Prostate gland (tissue), 2 donors: ENCODE measurements at places on chromosomes 11 and 22. TPM values are rescaled to one million over a fixed set of nuclear protein-coding genes. Genes with fewer than 3 reads are reported as not detected.

- no peaks in the 10 kb centered on the region for H3K27me3 ChIP-seq
- H3K4me1 ChIP-seq = no peaks in the 10 kb centered on the region
- no peaks in the 10 kb centered on the region for H3K36me3 ChIP-seq
These were observed 518 bp downstream of the CCDC179 start for GRCh38 chr11:22859756-22860155.

DNA sequence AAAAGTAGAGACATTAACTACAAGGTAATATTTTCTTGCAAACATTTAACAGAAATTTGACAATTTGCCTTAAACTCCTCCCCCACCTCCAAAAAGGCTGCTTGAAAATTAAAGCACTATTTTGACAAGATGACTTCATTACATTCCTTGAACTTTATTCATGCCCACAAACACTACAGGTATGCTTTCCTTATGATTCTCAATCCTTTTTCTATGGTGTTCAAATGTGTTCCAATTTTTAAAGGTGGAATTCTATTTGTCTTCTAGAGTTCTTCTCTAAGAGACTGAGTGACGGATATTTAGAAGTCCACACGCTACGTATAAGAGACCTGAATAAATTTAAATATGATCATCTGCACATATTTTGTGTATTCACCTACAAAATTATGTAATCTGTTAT lies 69.4 kb downstream of the MRTFA start:
- no peaks in the 10 kb centered on the region for H3K36me3 ChIP-seq
- no peak overlapping the region for H3K27ac ChIP-seq
- no peak overlapping the region for H3K4me3 ChIP-seq
- H3K4me1 ChIP-seq = no peaks in the 10 kb centered on the region
- H3K27me3 ChIP-seq = no peaks in the 10 kb centered on the region
- DNase-seq = no peak

GRCh38 chr22:48185071-48186055 lies 1422.9 kb downstream of the TBC1D22A start:
- peaks cover 2% of the 10 kb centered on the region for H3K27me3 ChIP-seq
- no peak overlapping the region for H3K27ac ChIP-seq
- DNase-seq = no peak
- H3K36me3 ChIP-seq = no peaks in the 10 kb centered on the region

- no peak overlapping the region for H3K27ac ChIP-seq
- DNase-seq = no peak
- no peaks in the 10 kb centered on the region for H3K27me3 ChIP-seq
- H3K36me3 ChIP-seq = no peaks in the 10 kb centered on the region
- H3K4me1 ChIP-seq = no peaks in the 10 kb centered on the region
These were observed 168.1 kb downstream of the NXPE2 start for GRCh38 chr11:114846416-114846791.

DNA sequence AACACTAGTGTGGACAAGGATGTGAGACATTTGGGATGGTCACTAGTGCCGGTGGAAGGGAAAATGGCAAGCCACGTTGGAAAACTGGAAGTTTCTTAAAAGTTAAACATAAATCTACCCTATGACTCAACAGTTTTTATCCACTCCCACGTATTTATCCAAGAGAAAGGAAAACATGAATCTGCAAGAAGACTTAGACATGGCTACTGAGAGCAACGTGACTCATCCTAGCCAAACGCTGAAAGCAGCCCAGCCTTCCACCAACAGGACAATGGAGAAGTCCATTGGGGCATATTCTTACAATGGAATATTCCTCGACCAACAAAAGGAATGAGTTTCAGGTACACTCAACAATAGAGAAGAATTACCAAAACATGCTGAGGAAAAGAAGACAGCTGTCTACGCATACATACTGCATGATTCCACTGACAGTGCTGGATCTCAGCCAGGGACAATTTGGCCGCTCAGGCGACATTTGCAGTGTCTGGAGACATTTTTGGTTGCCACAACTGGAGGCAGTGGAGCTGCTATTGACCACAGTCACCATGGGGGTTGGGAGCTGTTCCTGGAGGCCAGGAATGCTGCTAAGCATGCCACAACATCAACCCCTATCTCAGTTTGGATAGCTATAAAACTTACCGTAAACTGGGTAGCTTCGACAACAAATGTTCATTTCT lies 21.2 kb downstream of the SYT13 start:
- no peaks in the 10 kb centered on the region for H3K27me3 ChIP-seq
- H3K4me1 ChIP-seq = no peaks in the 10 kb centered on the region
- H3K4me3 ChIP-seq = no peak overlapping the region
- no peaks in the 10 kb centered on the region for H3K36me3 ChIP-seq
- H3K27ac ChIP-seq = no peak overlapping the region
- no peak for DNase-seq

DNA sequence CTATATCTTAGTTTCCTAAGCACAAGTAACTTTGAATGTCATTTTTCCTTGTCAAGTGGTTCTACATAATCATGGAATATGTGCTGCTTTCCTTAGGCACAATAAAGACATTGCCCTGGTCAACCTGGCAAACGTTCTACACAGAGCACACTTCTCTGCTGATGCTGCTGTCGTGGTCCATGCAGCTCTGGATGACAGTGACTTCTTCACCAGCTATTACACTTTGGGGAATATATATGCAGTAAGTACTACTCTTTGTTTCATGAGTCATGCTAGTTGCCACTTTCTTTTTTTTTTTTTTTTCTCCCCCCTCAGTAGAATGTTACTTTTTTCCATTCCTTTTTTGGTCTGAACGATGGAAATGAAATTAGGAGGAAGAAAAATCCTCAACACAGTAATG lies 38.5 kb downstream of the TTC17 start:
- H3K27ac ChIP-seq = no peak overlapping the region
- H3K27me3 ChIP-seq = no peaks in the 10 kb centered on the region

DNA sequence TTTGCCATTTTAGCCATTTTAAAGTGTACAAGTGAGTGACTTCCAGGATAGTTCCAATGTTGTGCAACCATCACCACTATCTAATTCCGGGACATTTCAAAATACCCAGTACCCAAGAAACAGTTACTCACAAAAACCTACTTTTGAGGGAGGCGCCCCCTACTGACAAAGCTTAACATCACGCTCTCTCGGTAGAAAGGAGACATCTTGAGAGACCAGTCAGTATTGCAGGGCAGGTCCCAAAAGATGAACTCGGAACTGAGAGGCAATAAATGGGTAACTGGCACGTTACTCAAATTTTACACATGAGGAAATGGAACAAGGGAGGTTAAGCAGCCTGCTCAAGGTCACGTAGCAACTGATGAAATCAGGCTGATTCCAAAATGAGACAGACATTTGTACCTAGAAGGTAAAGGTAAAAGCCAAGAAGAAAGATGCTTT lies 50.0 kb upstream of the POU2AF1 start:
- no peaks in the 10 kb centered on the region for H3K27me3 ChIP-seq
- no peak overlapping the region for H3K4me3 ChIP-seq
- no peak overlapping the region for H3K27ac ChIP-seq
- peaks cover 6% of the 10 kb centered on the region for H3K4me1 ChIP-seq
- DNase-seq = no peak

DNA sequence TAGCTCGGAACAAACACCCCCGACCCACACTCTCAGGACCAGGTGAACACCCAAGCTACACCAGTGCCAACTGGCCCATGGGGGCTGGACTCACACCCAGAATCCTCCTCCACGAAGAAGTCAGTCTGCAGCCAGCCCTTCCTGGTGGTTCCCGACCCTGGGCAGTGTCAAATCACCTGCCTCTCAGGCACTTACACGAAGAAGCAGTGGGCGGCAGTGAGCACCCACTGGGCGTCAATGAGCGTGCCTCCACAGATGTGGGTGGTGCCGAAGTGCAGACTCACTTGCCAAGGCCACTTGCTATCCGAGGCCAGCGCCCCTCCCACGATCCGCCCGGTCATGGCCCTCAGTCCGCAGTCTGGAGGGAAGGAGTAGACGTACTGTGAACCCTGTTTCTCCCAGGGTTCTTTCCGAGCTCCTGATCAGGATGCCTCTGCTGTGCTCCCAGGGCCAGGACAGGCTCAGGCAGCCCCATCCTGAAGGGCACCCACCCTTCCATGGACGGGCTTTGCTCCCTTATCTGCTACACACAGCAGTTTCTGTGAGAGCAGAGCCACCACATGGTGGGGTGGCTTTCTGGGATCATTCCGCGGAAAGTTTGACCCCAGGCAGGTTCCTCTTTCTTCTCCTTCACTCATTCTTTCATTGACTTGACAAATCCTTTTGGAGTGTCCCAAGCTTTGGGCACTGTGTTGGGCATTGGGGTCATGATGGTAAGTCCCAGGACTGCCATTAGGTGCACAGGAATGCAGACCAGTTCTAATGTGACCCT lies 19.4 kb downstream of the TMPRSS13 start:
- H3K36me3 ChIP-seq = no peaks in the 10 kb centered on the region
- H3K27ac ChIP-seq = no peak overlapping the region
- H3K27me3 ChIP-seq = no peaks in the 10 kb centered on the region
- DNase-seq = no peak
- no peak overlapping the region for H3K4me3 ChIP-seq

- H3K4me3 ChIP-seq = no peak overlapping the region
- no peaks in the 10 kb centered on the region for H3K27me3 ChIP-seq
- peak; percentile 70 for DNase-seq
- peaks cover 5% of the 10 kb centered on the region for H3K4me1 ChIP-seq
These were observed 42.1 kb upstream of the ISX start for GRCh38 chr22:35023692-35024363.

- H3K36me3 ChIP-seq = no peaks in the 10 kb centered on the region
- H3K27me3 ChIP-seq = peaks cover 1% of the 10 kb centered on the region
- no peak for DNase-seq
- H3K4me3 ChIP-seq = no peak overlapping the region
- H3K4me1 ChIP-seq = no peaks in the 10 kb centered on the region
These were observed 378.7 kb upstream of the ANO5 start for GRCh38 chr11:21814169-21814568.

GRCh38 chr22:28220626-28221363 lies 301.7 kb upstream of the PITPNB start:
- no peak overlapping the region for H3K4me3 ChIP-seq
- H3K4me1 ChIP-seq = no peaks in the 10 kb centered on the region
- no peak overlapping the region for H3K27ac ChIP-seq
- H3K36me3 ChIP-seq = no peaks in the 10 kb centered on the region
- H3K27me3 ChIP-seq = no peaks in the 10 kb centered on the region

DNA sequence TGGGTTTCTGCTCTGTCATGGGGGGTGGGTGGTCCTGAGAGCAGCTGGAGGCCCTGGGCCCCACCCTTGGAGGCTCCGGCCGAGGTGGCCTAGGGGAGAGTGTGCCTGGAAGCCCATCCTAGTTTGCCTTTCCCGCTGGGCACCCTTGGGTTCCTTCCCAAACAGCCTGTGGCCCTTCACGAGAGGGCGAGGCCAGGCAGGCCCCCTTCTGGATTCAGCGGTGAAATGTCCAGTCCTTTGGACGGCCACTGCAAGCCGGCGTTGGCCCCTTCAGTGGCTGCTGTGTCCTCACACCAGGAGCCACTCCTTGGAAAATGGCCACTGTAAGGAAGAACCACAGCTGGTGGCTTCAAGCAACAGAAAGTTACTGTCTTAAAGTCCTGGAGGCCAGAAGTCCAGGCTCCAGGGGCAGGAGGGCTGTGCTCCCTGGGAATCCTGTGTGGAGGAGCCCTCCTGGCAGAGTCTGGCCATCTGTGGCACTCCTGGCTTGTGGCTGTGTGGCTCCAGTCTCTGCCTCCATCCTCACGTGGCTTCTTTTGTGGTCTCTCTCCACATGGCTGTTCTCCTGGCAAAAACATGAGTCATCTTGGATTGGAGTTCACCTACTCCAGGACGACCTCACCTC lies 854.1 kb downstream of the TBC1D22A start:
- H3K27me3 ChIP-seq = peaks cover 4% of the 10 kb centered on the region
- H3K27ac ChIP-seq = no peak overlapping the region
- H3K36me3 ChIP-seq = no peaks in the 10 kb centered on the region

- no peak for DNase-seq
- H3K4me1 ChIP-seq = no peaks in the 10 kb centered on the region
- H3K27me3 ChIP-seq = no peaks in the 10 kb centered on the region
- no peak overlapping the region for H3K27ac ChIP-seq
- no peak overlapping the region for H3K4me3 ChIP-seq
- no peaks in the 10 kb centered on the region for H3K36me3 ChIP-seq
These were observed 65.3 kb downstream of the ABTB2 start for GRCh38 chr11:34292546-34292945.

DNA sequence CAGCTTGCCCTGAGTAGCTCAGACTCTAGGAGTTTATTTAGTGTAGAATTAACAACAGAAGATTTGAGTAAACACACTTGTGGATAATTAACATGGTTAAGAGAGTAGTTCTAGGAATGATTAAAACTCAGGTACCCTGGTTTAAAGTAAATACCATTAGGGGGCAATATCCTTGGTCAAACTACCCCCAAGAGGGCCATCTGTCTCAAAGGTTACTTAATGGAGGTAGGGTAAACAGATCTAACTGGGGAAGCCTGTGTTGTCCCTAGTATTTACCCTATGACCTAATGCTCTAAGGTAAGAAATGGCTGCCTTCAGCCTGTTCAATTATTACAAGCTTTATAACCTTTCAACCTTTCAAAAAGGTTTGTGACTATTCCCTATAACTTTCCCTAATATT lies 10.6 kb upstream of the GLYATL1 start:
- no peak overlapping the region for H3K27ac ChIP-seq
- H3K4me3 ChIP-seq = no peak overlapping the region
- H3K27me3 ChIP-seq = no peaks in the 10 kb centered on the region
- H3K4me1 ChIP-seq = peaks cover 12% of the 10 kb centered on the region

DDIAS gene
- total RNA-seq = 1.3 TPM

SLC22A12 gene
- total RNA-seq = not detected

NAALAD2 gene
- total RNA-seq = 38.9 TPM

SSTR3 gene
- not detected for total RNA-seq

IFITM5 gene
- total RNA-seq = not detected

MMP7 gene
- total RNA-seq = 171 TPM

P2RX6 gene
- total RNA-seq = 5.5 TPM

TRIM34 gene
- total RNA-seq = 10.3 TPM

ROM1 gene
- total RNA-seq = 12.7 TPM

MYO7A gene
- total RNA-seq = 3.1 TPM

ZNF143 gene
- total RNA-seq = 15.5 TPM

MRGPRX3 gene
- total RNA-seq = not detected
